Left lung (tissue), 14 donors: ENCODE measurements at places on chromosomes 7 and 10. TPM values are rescaled to one million over a fixed set of nuclear protein-coding genes. Genes with fewer than 3 reads are reported as not detected.

WDFY4 gene
- total RNA-seq = 23.6 TPM

C10orf67 gene
- total RNA-seq = 0.68 TPM

VGF gene
- not detected for total RNA-seq

GPR22 gene
- total RNA-seq = not detected

ZNF33A gene
- 29.9 TPM for total RNA-seq

POLL gene
- total RNA-seq = 27.8 TPM

TYSND1 gene
- total RNA-seq = 11.3 TPM

PRRT4 gene
- total RNA-seq = 0.85 TPM

DNA sequence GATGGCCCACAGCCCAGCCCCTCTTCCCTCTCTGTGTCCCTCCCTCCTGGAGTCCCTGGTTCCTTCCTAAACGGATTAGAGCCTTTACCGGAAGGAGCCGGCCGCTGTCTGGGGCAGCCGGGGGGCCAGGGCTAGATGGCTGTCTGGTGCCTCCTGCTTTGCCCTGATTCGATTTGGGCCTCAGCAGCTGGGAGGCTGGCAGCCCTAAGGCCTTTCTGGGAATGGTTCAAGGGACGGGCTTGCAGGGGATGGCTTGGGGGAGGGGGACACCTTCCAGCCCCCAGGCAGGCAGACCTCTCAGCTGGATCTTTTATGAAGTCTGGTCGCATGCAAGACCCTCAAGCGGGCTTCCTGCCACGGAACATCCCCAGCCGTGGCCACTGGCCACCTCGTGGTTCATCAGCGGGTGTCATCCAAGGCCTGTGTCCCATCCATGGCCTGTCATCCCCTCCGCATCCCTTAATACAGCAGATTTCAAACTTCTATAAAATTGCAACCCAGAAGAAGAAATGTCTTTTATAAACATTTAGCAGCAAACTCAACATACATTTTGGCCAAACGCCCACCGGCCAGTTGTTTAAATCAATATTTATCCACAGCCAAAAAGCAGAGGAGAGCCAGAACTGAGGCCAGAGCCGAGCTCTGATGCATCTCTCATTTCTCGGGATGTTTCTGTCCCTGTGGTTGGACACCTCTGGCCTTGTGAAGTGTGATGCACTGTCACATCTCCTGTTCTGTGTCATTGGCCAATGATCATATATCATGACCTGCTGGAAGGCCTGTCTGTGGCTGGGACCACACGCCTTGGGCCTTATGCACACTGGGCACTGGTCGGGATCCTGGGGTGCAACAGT lies 52.0 kb downstream of the GTF2IRD1 start:
- H3K27ac ChIP-seq = no peak overlapping the region
- peak; percentile 82 for DNase-seq
- H3K4me1 ChIP-seq = no peaks in the 10 kb centered on the region
- no peaks in the 10 kb centered on the region for H3K36me3 ChIP-seq
- no peak overlapping the region for H3K4me3 ChIP-seq
- no peaks in the 10 kb centered on the region for H3K27me3 ChIP-seq

GRCh38 chr7:118080947-118081346 lies 103.0 kb upstream of the LSM8 start:
- no peak overlapping the region for H3K27ac ChIP-seq
- no peaks in the 10 kb centered on the region for H3K36me3 ChIP-seq
- no peaks in the 10 kb centered on the region for H3K4me1 ChIP-seq
- DNase-seq = no peak

DNA sequence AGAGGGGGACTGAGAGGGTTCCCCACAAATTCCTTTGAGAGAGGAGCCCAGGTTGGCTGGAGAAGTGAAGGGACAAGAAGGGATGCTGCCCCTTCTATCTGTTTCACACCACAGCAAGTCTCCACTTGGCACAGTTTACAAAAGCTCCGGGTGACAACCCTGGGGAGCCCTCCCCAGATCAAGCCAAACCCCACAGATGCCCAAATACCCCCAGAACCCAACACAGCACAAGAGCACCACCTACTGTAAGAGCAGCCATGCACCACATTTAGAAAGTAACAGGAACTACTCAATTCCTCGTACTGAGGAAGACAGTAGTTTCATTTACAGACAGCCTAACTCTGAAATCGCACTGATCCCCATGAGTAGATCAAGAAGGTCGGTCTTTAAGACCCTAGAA lies 67.8 kb upstream of the ATP6V0A4 start:
- H3K27me3 ChIP-seq = no peaks in the 10 kb centered on the region
- peaks cover 12% of the 10 kb centered on the region for H3K36me3 ChIP-seq
- no peak for DNase-seq
- no peak overlapping the region for H3K27ac ChIP-seq

GRCh38 chr7:157671358-157672255 lies 334.8 kb downstream of the DNAJB6 start:
- no peak overlapping the region for H3K4me3 ChIP-seq
- no peaks in the 10 kb centered on the region for H3K4me1 ChIP-seq
- H3K27ac ChIP-seq = no peak overlapping the region
- DNase-seq = no peak
- peaks cover 93% of the 10 kb centered on the region for H3K27me3 ChIP-seq
- H3K36me3 ChIP-seq = no peaks in the 10 kb centered on the region

DNA sequence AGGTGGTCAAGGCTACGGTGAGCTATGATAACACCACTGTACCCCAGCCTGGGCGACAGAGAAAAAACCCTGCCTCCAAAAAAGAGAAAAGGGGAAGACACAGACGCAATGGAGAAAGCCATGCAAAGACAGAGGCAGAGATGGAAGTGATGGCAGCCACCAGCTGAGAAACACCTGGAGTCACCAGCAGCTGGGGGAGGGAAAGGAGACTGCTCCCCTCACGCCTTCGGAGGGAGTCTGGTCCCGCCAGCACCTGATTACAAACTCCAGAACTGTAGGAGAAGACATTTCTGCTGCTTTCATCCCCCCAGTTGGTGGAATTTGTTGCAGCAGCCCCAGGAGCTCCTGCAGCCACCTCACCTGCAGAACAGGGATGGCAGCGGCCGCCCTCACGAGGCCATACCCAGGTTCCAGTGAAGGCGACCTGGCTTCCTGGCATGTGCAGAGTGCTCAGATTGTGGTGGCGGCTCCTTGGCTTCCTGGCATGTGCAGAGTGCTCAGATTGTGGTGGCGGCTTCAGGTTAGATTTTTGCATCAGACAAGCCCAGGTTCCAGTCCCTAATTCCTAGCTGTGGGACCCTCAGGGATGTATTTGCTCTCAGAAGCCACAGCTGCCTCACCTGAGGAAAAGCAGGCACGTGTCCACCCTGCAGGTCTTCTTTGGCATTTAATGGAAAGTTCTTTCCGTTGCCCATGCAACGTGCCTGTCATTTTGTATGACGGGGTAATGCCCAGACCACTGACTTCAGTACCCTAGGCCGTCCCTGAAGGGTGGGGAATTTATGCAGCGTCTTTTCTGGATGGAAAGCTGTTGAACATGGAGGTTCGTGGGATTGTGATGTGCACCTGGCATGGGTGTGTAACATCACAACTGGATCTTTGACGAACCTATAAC lies 182.9 kb downstream of the EBF3 start:
- no peak overlapping the region for H3K4me3 ChIP-seq
- no peak for DNase-seq
- H3K36me3 ChIP-seq = no peaks in the 10 kb centered on the region
- H3K4me1 ChIP-seq = no peaks in the 10 kb centered on the region
- no peaks in the 10 kb centered on the region for H3K27me3 ChIP-seq

GRCh38 chr10:30039988-30040387 lies 19.4 kb downstream of the JCAD start:
- H3K4me3 ChIP-seq = no peak overlapping the region
- H3K36me3 ChIP-seq = no peaks in the 10 kb centered on the region
- peak overlapping the region; percentile 64 for H3K27ac ChIP-seq
- peaks cover 36% of the 10 kb centered on the region for H3K4me1 ChIP-seq
- H3K27me3 ChIP-seq = no peaks in the 10 kb centered on the region

GRCh38 chr7:25261545-25262140 lies 33.4 kb upstream of the NPVF start:
- H3K4me1 ChIP-seq = peaks cover 24% of the 10 kb centered on the region
- H3K4me3 ChIP-seq = no peak overlapping the region
- H3K27ac ChIP-seq = peak overlapping the region; percentile 41
- H3K36me3 ChIP-seq = no peaks in the 10 kb centered on the region
- H3K27me3 ChIP-seq = peaks cover 12% of the 10 kb centered on the region
- DNase-seq = no peak

- H3K4me3 ChIP-seq = no peak overlapping the region
- H3K27ac ChIP-seq = no peak overlapping the region
- H3K27me3 ChIP-seq = no peaks in the 10 kb centered on the region
- H3K36me3 ChIP-seq = no peaks in the 10 kb centered on the region
Measured at GRCh38 chr7:100532165-100533022, 6.6 kb upstream of the AGFG2 start.

- H3K27me3 ChIP-seq = no peaks in the 10 kb centered on the region
- H3K4me1 ChIP-seq = peaks cover 4% of the 10 kb centered on the region
Measured at GRCh38 chr7:33155811-33156210, 26.4 kb downstream of the BBS9 start.

DNA sequence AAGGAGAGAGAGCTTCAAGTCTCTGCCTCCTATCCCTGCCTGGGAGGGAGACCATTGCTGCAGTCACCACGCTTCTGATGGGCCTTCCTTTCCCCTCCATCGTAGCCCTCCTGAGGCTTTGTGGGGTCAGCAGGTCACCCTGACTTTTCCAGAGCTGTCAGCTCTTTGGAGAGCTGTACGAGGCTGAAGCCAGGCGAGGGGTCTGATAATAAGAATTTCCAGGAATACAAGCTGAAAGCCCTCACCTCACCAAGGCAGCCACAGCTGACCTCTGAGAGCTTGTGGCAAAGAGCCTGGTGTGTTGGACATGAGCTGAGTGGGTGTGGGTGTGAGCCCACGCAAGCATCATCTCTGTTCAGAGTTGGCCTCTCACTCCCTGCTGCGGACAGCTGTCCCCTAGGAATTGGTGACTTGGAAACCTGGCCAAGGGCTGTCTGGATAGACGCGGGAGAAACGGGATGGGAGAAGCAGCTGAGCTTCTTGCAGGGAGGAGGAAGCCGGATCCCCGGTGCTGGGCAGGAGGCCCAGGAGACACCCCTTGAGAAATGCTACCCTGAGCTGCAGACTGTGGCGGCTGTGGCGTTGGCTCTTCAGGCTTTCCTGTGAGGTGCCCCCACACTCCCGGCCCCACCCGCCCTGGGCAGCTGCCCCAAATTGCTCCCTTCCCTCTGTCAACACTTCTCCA lies 122.1 kb upstream of the BTBD16 start:
- peak; percentile 63 for DNase-seq
- no peaks in the 10 kb centered on the region for H3K36me3 ChIP-seq

DNA sequence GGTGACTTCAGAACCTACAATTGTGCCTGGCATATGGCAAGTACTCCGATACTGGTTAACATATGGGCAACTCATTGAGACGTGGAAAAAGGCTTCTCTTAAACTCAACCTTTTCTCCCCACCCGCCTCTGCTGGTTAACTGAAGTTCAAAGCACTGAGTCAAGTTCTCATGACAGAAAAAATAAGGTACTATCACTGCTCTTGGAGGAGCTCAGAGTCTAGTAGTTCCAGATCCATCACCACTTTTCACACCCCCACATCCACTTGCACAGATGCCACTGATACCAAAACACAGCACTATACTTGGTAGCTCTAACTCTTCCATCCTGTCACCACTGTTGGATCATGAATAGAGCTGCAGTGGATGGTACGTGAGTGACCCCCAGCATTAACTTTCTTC lies 36.2 kb downstream of the CCDC6 start:
- peaks cover 25% of the 10 kb centered on the region for H3K4me1 ChIP-seq
- H3K27ac ChIP-seq = no peak overlapping the region
- DNase-seq = no peak

GRCh38 chr7:26499315-26499897 lies 207.7 kb downstream of the SNX10 start:
- H3K4me3 ChIP-seq = no peak overlapping the region
- no peak for DNase-seq
- peaks cover 6% of the 10 kb centered on the region for H3K4me1 ChIP-seq

DNA sequence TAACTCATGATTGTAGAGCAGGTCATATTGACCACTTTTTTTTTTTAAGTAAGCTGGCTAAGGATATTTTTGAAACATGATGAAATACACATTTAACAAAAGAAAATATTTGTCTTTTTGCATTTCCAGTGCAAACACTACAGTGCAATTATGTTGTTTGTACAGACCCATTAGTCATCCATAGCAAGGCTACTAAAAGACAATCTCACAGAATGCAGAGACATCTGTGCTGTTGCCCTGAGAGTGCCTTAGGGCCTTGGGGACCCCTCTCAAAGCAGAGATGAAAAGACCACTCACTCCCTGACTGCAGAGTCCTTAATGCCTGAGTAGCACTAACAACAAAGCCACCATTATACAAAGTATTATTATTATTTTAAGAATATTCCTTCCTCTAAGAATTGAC lies 104.5 kb downstream of the NRCAM start:
- H3K4me1 ChIP-seq = no peaks in the 10 kb centered on the region
- no peak overlapping the region for H3K27ac ChIP-seq
- no peak for DNase-seq
- H3K27me3 ChIP-seq = no peaks in the 10 kb centered on the region

GRCh38 chr10:60380781-60381180 lies 8.9 kb downstream of the ANK3 start:
- no peak for DNase-seq
- H3K27ac ChIP-seq = no peak overlapping the region
- peaks cover 5% of the 10 kb centered on the region for H3K4me1 ChIP-seq

DNA sequence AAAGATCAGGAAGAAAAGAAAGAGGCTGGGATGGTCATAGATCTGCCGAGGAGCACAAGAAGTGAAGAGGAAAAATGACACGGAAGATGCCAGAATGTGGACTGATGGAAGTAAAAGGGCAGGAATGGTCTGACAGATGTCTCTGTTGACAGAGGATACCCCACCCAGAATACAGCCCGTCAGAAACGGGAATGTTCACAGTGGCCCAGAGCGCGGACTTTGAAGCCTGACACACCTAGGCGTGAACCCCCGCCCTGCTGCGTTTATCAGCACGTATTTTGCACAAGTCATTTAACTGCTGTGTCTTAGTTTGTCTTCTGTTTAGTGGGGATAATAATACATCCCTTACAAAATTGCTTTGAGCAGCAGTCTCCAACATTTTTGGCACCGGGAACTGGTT lies 27.1 kb downstream of the AKR1B1 start:
- H3K27ac ChIP-seq = peak overlapping the region; percentile 81
- H3K27me3 ChIP-seq = peaks cover 8% of the 10 kb centered on the region
- H3K36me3 ChIP-seq = no peaks in the 10 kb centered on the region

GRCh38 chr10:1526436-1527055 lies 210.8 kb downstream of the ADARB2 start:
- H3K27me3 ChIP-seq = peaks cover 16% of the 10 kb centered on the region
- no peak overlapping the region for H3K4me3 ChIP-seq
- no peak overlapping the region for H3K27ac ChIP-seq
- DNase-seq = no peak
- H3K4me1 ChIP-seq = no peaks in the 10 kb centered on the region
- no peaks in the 10 kb centered on the region for H3K36me3 ChIP-seq

DNA sequence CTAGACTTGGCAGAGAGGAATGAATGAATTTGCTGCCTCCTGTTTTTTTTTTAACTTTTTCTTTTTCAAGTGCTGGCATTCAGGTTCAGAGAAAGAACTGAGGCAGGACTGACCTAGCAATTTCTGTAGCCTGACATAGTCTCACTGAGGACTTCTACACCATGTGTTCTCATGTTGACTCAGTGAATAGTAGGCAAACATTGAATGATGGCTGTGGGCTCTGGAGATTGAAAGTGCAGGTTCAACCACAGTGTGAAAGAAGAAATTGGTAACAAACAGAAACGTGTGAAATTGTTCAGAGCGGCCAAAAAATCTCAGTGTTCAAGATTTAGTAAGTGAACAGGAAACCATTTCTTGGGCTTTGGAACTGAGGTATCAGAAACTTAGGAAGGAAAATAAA lies 322.4 kb upstream of the GHITM start:
- no peak overlapping the region for H3K4me3 ChIP-seq
- no peak overlapping the region for H3K27ac ChIP-seq
- H3K4me1 ChIP-seq = no peaks in the 10 kb centered on the region
